HFF-Myc (cell line): ENCODE measurements at places on chromosomes 3 and 15.

DNA sequence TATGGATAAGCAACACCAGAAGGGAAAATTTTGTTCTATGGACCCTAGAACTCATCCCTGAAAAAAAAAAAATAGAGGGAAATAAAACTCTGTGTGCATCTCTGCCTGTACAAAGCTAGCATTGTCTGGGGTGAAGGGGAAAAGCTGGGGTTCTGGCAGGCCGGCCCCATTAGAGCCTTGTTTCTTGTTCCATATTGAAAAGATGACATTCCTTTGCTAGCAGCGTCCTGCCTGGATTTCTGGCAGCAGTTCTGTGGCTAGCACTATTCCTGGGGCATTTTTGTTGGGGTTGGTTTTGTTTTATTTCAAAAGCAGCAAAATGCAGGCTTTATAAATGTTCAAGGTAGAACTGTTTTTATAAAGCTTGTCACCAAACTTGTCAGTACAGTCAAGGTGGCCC, 45.2 kb downstream of the RARB start:
- DNase-seq = no peak

DNA sequence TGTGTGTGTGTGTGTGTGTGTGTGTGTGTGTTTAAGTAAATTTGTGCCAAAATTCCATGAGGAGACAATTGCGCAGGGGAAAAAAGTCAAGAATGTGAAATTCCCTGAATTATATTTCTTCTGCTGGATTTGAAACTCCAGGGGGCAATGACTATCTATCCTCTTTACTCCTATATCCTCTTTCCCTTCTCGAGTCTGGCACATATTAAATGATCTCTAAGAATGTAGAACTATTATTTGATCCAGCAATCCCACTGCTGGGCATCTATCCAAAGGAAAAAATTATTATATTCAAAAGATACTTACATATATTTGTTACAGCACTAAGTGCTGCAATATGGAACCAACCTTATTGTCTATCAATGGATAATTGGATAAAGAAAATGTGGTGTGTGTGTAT, 350.1 kb upstream of the ADAMTS9 start:
- no peak for DNase-seq

DNA sequence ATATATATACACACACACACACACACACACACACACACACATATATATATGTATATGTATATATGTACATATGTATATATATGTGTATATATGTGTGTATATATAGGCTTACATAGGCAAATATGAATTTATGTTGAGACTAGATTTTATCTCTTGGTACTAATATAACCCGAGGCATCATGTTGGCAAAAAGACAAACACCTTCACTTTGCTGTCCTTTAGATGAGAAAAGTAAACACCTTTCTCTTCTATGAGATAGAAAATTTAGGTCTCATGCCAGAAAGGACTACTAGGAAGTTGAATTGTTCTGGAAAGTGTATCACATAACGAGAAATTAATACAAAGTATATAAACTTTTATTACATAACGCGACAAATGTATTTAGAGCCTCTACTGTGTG, 19.6 kb upstream of the LEO1 start:
- DNase-seq = no peak

GRCh38 chr15:88649286-88649733, 10.5 kb downstream of the ISG20 start:
- peak; percentile 74 for DNase-seq

DNA sequence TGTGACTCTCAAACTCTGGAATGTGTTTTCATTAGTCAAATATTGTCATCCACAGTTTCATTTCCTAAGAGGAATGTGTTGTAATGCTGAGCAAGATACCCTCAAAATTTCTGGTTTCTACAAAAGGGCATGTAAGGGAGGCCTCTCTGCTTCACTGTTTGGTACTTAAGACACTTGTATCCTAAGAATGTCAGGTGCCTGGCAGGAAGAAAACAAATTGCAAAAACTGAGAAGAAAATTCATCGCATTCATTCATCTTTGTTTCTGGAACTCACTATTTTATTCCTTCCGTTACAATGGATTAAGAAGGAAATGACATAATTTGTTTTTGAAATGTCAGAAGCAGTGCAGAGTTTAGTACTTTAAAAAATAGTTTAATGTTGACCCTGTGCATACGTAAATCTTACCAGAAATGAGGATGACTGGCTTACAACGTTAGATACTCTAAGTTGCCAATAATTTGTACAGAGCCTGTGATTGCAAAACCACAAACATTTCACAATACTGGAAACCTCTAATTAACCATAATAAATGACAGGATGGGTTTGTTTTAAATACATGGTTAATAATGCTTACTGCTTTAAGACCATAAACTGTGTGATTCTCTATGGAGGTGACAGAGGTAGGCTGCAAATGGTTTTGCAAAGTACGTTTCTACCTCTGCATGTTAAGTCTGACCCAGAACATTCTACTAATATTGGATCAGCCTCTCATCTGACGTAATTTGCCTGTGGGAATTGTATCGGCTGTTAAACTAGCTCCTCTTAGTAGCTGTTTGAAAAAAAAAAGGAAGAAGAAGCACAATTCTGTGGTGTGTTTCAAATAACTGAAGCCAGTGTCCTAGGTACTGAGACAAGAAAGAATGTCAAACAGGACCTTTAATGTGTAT, 477.8 kb downstream of the RBMS3 start:
- DNase-seq = no peak

DNA sequence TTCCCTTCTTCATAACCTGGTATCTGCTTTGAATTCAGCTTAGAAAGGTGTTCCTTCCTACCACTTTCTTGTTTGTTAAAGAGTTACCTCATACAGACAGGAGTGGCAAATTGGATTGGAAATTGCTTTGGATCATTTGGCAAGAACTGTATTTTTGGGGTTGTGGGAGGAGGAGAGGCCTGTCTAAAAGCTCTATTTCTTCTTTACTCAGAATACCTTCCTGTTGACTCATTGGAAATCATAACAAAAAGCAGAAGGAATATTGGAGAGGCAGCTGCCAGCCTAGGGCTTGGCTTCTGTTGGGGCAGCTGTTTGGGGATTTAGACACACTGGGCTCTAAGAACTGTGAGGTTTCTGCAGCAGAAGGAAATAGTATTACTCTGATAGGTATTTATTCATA, 14.2 kb downstream of the IQGAP1 start:
- DNase-seq = peak; percentile 68

GRCh38 chr3:157376603-157377300, 59.9 kb upstream of the PTX3 start:
- DNase-seq = no peak

DNA sequence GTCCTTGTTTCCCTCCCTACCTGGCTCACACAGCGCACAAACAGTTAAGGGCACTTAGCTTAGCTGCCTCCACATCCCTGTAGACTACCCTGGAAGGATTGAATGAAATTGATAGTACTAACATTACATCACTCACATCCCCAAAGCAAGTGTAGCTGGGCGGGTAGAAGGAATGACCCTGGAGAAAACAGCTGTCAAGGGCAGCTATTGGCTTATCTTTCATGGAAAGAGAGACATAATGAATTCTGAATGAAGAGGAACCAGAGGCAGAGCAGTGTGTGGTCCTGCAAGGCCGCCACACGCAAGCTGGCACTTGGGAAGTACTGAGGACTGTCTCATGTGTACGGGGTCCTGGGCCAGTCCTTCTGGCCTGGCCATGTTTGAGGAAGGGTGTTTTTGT, 369.6 kb upstream of the RGMA start:
- DNase-seq = no peak

- DNase-seq = no peak
Measured at GRCh38 chr3:67296039-67296892, 298.2 kb downstream of the KBTBD8 start.

- no peak for DNase-seq
Measured at GRCh38 chr15:88476635-88477060, 9.1 kb downstream of the MRPS11 start.

DNA sequence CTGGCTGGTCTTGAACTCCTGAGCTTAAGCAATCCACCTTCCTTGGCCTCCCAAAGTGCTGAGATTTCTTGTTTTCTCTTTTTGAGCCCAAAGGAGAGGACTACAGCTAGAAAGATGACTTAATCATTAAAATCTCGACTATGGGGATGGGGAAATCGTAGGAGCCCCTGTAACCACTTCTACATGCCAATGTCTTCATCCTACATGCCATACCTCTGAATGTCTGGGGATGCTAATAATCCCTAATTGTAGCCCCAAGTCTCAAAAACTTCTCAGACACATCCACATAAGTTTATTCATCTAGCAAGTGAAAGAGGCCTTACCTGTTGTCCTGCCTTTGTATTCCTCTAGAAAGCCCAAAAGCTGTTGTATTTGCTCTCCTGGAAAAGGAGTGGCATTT, 3.7 kb upstream of the RHOV start:
- DNase-seq = no peak

GRCh38 chr3:53780171-53780570, 66.0 kb downstream of the CHDH start:
- DNase-seq = no peak

DNA sequence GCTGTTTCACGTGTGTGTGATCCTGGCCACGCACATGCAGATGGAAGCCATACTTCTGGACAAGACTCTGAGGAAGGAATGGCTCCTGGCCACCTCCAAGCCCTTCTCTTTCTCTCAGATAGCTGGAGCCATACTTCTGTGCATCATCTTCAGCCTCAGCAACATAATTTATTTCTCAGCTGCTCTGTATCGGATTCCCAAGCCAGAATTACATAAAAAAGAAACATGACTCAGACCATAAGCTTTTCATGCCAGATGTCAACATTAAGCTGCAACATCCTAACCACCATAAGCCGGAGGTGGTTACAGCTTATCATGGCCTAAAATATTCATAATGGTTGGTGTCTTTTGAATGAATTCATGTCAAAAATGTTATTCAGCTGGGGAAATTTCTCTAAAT, 10.6 kb upstream of the KIF23 start:
- DNase-seq = peak; percentile 73

DNA sequence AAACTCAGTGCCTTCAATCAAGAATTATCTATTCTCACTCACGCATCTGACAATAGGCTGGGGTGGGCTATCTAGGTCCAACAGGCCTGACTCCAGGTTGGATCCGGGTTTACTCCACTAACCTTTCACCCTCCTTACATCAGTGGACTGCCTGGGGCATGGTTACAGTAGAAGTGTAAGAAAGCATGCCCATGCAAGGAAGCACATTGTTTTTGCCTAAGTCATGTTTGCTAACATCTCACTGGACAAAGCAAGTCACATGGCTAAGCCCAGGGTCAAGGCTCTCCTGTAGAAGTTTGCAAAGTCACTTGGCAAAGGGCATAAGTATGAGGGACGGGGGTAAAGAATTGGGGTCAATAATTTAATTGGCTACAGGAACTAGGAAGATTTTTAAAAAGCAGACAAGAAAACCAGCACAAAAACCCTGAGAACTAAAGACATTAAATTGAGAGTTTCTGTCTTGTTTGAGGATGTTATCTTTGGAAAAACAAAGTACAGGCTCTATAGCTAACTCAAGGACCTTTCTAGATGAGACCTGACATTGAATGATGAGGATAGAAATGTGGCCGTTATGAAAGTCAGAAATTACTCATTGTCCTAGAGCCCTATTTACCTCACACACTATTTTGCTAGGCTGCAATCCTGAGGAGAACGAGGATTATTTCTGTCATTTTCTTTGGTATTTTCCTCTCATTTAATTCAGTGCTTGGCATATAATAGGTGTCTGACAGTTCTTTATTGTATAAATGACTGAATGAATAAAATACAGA, 214.2 kb downstream of the IL20RB start:
- no peak for DNase-seq

DNA sequence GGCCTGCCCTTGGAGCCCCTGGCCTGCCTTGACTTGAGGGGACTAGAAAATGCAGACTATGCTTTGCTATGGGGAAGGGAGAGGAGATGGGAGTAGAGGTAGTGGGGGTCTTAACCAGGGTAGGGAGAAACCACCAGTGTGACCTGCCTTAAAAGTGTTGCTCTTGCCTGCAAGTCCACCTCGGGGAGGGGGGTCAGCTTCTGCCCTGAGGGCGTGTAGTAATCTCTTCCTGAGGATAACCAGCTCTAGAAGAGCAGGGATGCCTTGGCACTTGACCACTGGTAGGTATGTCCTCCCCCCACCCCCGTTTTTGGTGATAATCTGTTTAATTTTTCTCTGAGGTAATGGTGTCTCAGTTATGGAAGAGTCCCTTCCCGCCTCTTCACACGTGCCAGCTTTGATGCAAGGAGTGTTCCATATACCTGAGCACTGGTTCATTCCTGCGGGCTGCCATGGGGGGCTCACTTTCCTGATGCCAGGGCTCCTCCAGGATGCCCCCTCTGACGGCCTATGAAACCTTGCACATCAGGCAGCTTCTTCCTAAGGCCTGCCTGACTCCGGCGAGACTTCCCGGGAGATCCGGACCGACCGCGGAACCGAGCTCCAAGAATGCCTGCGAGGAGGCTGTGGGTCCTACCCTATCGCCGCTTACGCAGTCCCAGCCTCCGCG, 780 bp upstream of the P4HTM start:
- DNase-seq = no peak

DNA sequence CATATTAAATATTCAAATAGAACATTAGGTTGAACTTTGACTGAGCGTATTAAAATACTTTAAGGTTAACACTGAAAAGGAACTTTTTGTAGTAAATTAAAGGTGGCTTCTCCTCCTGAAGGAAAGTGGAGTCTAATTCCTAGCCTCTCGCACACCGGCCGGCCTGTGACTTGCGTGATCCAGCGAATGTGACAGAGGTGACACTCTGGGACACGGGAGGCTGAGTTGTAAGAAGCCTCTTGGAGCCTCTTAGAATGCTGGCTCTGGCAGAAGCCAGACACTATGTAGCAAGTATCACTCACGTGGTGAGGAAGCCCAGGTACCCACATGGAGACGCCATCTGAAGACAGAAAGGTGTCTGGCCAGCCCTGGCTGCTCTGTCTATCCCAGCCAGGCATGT, 64.9 kb upstream of the NSMCE3 start:
- DNase-seq = no peak

GRCh38 chr15:35850284-35850683, 304.3 kb upstream of the DPH6 start:
- DNase-seq = no peak

DNA sequence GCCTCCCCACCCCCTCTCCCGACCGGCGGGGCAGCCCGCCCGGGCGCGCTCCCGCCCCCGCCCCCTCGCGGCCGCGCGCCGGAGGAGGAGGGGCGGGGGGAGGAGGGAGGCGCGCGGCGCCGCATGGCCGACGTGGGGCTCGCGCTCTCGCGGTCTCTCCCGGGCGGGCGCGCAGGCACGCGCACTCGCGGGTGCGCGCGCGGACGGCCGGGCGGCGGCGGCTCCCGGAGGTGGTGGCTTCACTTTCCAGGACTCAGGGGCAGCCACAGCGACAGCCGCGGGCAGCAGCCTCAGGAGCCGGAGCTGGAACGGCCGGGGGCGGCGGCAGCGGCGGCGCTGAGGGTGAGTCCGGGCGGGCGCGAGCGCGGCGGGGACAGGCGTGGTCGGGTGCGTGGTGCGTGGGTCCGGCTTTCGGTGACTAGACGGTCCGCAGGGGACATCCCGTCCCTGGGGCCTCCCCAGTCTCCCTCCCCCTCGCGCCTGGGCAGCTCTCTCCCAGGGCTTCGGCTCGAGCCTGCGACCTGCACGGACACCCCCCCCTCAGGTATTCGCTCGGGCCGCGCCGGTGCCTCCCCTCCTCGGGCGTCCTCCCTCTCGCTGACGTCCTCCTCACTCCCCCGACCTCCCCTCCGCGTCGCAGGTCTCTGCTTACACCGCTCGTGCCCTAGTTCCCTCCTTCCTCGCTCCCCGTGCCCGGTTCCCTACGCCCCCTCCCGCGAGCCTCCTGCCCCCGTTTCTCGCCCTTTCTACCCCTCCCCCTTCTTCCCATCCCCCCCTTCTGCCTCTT, at the start of gene UBE2E2:
Gene UBE2E2 (plus strand): TSS at position 407 of the 787 bp plus-strand sequence.
- no peak for DNase-seq
